Stimulated activated CD4-positive, alpha-beta T cell treated with anti-CD3 and anti-CD28 coated beads, Interleukin-12 subunit alpha, Interleukin-12 subunit beta, amount 100 ng/mL, for 4 hours (primary cell): ENCODE measurements at places on chromosomes 6 and 20.
A peak's percentile ranks its signal among the peaks of the same experiment; 100 is the strongest.

DNA sequence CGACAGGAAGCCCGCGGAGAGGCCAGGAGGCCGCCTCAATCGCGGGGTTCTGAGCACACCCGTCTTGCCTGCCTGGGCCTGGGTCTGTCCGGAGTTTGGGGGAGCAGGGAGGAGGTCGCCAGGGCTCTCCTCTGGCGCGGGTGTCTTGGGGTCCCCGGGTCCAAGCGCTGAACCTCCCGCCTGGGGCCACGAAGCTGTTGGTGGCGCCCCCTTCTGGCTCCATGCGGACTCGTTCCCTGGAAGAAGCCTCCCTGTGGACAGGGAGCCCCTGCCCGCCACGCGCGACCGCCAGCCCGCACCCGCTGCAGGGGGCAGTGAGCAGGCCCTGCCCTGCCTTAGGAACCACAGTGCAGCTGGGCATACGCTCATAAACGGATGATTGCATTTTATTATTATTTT, 44.7 kb downstream of the MCUR1 start:
- peak; percentile 22 for DNase-seq

DNA sequence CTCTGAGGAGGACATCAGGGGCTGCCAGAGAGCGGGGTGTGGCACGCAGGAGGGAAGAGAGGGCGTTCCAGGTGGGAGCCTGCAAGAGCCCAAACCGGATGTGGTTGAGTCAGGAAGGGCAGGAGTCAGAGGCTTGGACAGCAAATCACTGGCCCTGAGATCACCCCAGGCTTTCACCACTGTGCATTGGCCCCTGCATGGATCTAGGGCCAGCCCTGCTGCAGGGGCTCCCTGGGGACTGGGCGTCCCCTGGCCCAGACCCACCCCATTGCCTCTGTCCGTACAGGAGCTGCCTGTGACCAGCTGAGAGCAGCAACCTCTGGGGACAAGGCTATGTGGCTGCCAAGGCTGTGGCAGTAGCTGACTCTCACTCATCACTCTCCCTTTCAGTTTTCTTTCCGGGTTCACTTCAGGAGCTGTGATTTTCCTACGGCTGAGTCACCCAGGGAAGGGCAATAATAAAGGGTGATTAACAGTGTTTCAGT, 33.9 kb downstream of the KCNK17 start:
- DNase-seq: no peak

GRCh38 chr6:145423936-145424335, 311.4 kb downstream of the EPM2A start:
- no peak for DNase-seq

DNA sequence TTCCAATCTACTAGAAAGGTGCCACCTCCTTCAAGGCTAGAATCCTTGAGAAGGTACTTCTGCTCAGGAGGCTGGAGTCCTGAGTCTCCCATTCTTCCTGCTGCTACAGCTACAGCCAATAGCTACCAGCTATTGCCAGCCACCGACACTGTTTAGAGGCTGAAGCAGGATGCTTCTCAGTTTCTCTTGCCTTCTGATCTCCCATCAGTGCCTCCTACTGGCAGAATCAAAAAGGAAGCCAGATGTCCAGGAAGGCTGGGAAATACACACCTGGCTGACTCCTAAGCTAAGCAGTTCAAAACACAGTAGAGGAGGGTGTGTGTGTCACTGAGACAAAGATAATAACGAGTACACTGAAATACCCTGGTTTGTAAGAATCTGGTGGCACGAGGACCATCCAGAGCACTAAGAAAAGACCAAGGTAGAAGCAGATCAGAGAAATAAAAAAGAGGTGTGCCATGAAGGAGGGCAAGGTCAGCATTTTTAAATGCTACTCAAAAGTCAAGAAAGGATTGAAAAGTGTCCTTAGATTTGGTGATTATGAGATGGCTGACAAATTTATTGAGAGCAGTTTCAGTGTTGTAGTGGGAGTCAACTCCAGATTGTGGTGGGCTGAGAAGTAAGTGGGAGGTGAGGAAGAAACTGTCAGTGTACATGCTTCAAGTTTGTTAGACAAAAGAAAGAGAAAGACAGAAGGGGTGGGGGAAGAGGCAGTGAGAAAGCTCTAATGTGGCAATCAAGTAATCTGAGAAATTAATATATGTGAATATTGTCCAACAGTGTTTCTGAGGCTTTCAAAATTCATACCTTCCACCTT, 2.3 kb upstream of the HLA-DMA start:
- DNase-seq: no peak

DNA sequence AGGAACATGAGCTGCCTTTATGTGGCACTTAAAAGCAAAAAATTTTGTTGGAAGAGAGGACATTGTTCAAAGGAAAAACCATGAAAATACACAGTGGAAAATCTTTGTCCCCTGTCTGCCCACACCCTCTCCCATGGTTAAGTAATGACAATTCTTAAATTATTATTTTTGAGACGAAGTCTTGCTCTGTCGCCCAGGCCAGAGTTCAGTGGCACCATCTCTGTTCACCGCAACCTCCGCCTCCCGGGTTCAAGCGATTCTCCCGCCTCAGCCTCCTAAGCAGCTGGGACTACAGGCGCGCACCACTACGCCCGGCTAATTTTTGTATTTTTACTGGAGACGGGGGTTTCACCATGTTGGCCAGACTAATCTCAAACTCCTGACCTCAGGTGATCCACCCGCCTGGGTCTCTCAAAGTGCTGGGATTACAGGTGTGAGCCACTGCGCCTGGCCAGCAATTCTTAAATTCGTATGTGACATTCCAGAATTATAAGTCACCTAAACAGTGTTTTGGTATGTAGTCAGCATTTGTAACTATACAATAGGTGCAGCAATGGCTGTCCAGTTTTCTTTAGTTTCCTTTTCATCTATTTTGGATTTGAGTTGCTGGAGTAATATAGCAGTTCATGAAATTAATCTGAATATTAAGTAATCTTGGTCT, 636 bp upstream of the SSR1 start:
- DNase-seq: no peak

DNA sequence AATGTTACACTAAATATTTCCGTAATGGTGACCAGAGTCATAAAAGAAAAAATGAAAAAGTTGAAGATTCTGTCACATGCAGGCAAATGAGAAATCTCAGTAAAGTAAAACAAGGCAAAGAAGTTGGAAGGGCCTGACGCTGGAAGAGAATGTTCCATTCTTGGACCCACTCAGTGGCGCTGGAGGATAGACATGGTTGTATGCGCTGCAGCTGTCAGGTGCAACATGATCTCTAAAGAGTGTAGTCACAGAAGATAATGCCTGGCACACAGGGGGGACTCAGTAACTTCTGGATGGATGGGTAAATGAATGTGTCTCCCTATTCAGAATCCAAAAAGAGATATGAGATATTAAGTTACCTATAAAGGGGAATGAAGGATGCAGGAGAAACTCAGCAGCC, 116.3 kb downstream of the FAXC start:
- DNase-seq: no peak

GRCh38 chr6:154430481-154430919, 73.9 kb upstream of the IPCEF1 start:
- no peak for DNase-seq

GRCh38 chr6:4775494-4776130, 592 bp upstream of the CDYL start:
- peak; percentile 68 for DNase-seq

GRCh38 chr6:33273924-33274902, 2.3 kb downstream of the RPS18 start:
- no peak for DNase-seq

- no peak for DNase-seq
Observed at GRCh38 chr6:139369068-139369467, 5.4 kb downstream of the CITED2 start.

- peak; percentile 57 for DNase-seq
Observed at GRCh38 chr6:44593539-44593944, 206.0 kb downstream of the CDC5L start.

DNA sequence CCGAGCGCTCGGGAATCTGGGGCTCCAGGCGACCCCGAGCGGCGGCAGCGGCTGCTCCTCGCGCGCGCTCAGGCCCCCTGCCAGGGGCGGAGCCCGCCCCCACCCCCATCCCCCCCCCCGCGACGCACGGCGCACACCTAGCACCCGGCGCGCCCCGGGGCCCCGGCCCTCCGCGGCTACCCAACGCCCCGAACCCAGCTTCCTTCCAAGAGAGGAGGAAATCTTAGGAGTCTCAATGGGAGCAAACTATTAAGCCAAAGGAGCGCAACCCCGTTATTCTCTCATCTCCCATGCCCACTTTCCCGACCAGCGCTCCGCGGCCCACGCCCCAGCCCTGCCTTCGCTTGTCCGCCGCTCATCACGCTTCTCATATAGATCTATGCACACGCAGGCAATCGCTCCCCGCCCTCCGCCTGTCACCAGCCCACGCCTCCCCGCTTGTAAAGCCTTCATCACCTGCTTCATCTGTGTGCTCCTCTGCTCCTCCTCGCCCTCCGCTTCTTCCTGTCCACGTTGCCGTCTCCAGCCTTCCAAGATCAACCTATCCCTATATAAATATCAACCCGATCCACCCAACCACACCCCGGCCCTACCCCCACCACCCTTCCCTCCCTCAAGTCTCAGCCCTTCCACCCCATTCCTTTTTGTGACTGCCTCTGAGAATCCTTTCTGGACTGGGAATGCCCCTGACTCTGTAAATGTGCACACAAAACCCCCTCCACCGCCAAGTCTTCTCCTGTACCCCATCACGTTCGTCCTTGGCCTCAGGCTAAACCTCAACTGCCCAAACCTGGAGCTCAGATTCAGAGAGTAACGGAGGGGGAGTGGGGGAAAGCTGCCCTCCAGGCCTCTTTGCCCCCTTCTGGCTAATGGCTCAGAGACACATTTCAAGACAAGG, at the start of gene DLK2:
Gene DLK2 (minus strand): TSS at position 18 of the 898 bp plus-strand sequence. CDS start 723 bp downstream, outside the sequence.
- peak; percentile 64 for DNase-seq

GRCh38 chr20:51811514-51812128, 9.3 kb upstream of the SALL4 start:
- DNase-seq: no peak

DNA sequence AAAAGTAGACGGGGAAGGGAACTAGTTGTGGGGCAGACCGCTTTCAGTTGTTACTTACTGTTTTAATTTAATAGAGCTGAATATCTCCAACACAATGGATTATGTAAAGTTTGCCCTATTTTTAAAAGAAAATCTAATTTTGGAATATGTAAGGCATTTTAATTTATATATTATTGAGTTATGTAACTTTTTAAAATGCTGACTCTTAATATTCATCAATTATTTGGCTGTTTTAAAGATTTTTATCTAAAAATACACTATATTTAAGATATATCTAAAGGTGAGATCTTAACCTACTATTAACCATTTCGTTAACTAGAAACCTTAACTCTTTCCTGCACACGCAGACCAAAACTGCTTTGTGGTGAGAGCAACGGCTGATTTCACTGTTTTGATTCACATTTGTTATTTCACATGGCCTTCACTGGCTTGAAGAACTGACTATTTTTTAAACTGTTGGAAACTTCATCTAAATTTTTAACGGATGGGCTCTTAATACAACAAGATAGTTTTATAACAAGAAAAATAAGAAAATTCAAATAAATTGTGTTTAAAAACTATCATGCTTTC, 87.9 kb downstream of the HUS1B start:
- DNase-seq: no peak

- no peak for DNase-seq
Observed at GRCh38 chr20:10581823-10582222, 92.0 kb downstream of the JAG1 start.

DNA sequence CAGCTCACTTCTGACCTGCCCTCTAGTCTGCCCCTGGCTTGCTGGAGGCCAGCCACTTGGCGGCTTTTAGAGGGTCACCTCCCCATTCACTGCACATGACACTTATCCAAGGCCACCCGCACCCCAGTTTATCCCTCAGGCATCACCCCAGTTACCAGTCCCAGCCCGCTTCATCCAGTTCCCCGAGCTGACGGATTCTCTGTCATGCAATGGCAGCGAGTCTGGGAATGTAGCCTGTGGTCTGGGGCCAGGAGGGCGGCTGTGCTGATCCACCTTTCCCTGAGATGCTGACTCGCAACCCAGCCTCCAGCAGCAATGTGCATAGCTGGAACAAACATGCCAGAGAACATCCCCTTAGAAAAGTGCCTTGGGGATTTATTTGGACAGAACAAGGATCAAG, 25.8 kb downstream of the SYNDIG1 start:
- no peak for DNase-seq

DNA sequence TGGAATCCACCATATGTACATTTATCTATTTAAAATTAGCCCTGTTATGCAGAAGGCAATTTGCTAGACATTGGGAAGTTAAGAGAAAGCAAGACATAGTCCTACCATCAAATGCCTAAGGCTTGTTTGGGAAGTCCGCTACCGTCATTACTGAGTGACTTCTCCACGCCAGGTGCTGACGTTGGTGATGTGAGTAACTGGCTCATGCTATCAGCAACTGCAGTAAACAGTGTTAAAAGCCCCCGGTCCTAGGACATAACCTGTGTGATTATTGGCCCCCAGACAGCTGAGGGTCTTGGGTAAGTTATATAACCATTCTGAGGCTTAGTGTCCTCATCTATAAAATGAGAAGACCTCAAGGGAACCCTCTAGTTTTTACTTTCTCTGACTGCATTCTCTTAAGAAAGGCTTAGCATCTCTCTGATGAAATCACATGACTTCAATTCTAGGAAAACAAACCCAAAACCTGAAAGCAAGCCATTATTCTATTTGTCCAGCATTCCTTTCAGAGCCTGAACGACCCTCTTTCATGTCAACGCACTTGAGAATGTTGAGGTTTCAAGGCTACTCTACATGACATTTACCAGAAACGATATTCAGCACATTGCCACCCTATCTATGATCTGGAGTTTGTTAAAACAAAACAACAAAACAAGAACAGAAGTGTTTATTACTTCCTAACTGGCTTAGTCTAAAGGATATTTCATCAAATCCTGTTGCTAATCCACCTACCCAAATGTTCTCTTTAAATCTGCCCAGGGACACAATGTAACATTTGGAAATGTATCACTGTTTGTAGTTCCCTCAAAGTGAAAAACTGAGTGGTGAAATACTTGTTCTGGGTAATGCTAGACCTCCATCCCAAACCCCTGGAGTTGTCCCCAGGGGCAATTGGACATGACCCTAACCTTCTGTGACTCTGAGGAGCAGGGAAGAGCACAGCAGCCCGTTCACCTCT, 133.8 kb downstream of the BTBD3 start:
- DNase-seq: no peak
